Stimulated activated CD4-positive, alpha-beta T cell treated with anti-CD3 and anti-CD28 coated beads, Interleukin-12 subunit alpha, Interleukin-12 subunit beta, amount 100 ng/mL, for 24 hours (primary cell): ENCODE measurements at places on chromosomes 4 and X.

GRCh38 chr4:2837110-2837903 is 6.3 kb upstream of the ADD1 start:
- no peak for DNase-seq

- no peak for DNase-seq
Measured at GRCh38 chr4:84232309-84233095, 266.6 kb downstream of the NKX6-1 start.

GRCh38 chr4:112801341-112801740 is 164.4 kb downstream of the LARP7 start:
- no peak for DNase-seq

DNA sequence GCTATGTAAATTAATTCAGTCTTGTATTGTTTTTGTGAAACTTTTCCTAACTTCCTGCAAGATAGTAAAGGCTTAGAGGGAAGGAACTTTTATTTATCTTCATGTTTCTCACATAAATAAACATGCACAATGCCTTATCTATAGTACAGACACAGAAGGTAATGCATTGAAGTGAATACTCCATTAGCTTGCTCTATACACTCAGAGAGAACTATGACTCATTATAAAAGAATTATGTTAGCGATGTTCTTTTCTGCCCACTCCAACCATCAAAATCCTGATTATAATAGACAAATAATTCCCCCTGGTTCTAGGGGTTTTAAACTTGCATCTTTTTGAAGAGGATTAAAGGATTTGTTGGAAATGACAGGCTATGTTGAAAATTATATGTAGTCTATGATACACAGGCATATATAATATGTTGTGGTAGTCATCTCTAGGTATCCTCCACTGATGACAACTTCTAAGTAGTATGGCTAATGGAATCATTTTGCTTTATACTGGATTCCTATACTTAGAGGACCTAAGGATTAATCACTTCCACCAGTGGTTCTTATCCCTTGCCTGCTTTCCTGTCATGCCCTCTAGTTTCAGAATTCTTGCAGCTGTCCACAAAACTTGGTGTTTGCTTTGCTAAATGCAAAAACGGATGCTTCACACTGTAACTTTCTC is 115.7 kb downstream of the NDST4 start:
- no peak for DNase-seq

DNA sequence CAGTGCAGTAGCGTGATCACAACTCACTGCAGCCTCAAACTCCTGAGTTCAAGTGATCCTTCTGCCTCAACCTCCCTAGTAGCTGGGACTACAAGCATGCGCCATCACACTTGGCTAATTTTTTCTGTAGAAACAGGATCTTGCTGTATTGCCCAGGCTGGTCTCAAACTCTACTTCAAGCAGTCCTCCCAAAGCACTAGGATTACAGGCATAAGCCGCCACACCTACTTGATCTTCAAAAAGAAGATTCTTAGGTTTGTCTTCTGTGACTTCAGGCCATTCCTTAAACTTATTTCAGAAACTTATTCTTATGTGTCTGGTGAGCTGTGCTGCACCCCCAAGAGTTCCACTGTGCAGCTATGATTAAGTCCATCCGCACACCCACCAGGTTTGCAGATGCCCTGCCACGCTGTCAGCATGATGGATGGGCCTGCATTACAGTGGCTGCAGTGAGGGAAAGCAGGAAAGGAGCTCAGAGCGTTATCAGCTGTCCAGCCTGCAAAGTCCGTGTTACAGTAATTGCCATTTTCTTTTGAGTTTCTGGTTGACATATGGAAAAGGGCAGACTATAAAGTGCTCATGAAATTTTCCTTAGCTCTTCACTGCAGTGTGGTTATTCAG is 146.6 kb downstream of the AASDH start:
- DNase-seq: no peak

- no peak for DNase-seq
Measured at GRCh38 chr4:149187726-149188125, 627.9 kb downstream of the IQCM start.

GRCh38 chrX:20253232-20253543 is 13.5 kb downstream of the RPS6KA3 start:
- no peak for DNase-seq

- no peak for DNase-seq
Measured at GRCh38 chr4:7435471-7436061, 836 bp upstream of the PSAPL1 start.

- DNase-seq: no peak
Measured at GRCh38 chrX:152813206-152813605, 17.4 kb downstream of the CETN2 start.
